ENCODE measurements at places on chromosomes 3 and 15. TPM values are rescaled to one million over a fixed set of nuclear protein-coding genes. Genes with fewer than 3 reads are reported as not detected.

DNA sequence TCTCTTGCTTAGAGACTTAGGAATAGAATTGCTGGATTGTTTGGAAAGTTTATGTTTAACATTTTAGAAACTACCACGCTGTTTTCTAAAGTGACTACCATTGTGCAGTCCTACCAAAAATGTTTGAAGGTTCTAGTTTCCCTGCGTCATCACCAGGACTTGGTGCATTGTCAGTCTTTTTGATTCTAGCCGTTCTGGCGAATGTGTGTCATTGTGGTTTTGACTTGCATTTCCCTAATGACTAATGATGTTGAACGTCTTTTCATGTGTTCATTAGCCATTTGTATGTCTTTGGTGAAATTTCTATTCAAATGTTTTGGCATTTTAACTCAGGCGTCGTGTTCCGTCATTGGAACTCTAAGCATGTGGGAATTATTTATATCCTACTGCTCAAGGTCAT is 58.0 kb downstream of the CHD2 start:
- DNase-seq, result peak; percentile 26

FANCD2OS gene
- total RNA-seq, result not detected

GRCh38 chr3:129052675-129053074 is 7.9 kb upstream of the GP9 start:
- DNase-seq, result peak; percentile 18

DNA sequence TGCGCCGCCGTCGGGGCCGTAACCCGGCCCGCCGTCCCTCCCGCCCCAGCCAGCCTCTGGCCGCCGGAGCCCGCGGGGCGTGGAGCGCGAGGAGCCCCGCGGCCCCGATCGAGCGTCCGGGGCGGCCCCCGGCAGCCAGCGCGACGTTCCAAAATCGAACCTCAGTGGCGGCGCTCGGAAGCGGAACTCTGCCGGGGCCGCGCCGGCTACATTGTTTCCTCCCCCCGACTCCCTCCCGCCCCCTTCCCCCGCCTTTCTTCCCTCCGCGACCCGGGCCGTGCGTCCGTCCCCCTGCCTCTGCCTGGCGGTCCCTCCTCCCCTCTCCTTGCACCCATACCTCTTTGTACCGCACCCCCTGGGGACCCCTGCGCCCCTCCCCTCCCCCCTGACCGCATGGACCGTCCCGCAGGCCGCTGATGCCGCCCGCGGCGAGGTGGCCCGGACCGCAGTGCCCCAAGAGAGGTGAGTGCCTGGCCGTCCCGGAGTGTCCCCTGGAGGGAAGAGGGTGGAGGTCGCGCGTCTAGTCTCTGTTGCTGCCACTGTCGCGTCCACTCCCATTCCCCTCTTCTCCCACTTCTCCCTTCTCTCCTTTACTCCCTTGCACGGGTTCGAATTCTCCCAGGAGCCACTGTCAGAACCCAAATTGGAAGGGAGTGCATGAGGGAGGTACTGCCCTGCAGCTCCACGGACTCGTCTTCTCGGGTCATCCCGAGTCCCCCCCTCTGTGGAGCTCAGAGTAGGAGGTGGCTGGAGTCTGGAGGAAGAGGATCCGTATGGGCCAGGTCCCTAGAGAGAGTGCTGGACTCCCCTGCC is 585 bp downstream of the CSK start:
- no peak for DNase-seq

ERICH6 gene
- not detected for total RNA-seq

DOCK3 gene
- 0.69 TPM for total RNA-seq

DNA sequence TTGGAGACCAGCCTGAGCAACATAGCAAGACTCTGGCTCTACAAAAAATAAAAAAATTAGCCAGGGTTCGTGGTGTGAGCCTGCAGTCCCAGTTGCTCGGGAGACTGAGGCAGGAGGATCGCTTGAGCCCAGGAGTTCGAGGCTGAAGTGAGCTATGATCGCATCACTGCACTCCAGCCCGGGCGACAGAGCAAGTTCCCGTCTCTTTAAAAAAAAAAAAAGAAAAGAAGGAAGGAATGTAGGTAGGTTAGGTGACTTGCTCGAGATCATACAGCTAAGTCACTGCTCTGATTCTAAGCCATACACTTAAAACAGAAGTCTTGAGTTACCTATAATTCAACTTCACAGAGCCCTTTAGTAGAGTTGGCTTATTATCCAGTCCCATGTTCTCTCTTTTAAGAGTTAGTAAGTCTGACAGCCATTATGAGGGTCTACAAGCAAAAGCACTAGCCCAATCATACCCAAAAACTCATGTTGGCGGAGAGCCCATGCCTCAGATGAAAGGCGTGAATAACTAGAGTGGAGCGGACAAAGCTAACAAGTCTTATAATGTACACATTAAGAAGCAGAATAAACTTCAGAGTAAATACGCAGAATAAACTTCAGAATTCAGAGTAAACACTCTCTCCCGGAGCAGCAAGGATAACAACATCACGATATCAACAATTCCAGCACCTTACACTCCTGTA is 768 bp downstream of the AAGAB start:
- DNase-seq, result peak; percentile 33

DNA sequence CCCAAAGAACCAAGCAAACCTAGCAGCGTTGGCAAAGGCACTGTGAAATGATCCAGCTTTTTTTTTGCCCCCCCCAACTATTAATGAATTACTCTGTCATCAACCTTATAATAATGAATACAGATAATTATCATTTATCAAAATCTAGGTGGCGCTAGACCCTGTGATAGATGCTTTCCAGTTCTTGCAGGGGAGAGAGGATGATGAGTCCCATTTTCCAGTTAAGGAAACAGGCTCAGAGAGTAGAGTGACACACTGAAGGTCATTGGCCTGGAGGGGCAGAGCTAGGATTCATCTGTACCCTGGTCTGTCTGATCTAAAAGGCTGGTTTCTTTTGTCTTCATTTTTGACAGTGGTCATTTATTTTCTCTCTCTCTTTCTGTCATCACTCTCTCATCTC is 5.0 kb downstream of the ACOX2 start:
- DNase-seq, result no peak
